ENCODE measurements at places on chromosomes 16 and 17.

DNA sequence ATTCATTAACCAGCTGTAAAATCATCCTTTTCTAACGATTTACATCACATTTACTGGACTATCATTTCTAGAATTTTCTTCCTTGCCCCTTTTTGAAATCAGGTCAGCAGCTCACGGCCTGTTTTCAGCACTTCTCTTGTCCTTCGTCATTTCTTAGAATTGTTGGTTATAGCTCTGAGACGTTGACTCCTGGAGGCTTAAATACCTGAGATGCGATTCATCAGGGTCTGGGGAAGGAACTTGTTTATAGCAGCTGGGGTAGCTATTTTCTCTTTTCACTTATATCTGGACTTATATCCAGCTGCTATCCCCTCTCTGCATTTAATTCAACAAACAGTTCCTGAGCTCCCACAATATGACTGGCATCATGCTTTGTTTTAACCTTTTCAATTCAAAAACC lies 338.7 kb upstream of the TNRC6C start:
- DNase-seq: no peak

DNA sequence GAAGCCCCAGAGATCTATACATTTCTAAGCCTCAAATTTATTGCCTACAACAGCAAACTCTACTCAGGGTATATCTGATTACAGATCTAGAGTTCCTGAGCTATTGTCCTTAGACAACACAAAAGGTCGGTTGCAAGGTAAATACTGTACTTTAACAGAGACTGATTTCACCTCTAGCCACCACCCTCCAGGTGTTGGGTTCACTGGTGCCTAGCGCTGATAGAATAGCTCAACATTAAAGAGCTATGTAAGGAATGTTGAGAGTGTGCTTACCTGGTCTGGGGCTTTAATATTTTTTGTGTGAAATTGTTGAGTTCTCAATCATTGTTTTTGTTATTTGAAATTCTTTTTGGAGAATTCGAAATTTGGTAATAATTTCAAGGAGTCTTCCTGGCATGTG lies 277.0 kb upstream of the PSMD7 start:
- no peak for DNase-seq

DNA sequence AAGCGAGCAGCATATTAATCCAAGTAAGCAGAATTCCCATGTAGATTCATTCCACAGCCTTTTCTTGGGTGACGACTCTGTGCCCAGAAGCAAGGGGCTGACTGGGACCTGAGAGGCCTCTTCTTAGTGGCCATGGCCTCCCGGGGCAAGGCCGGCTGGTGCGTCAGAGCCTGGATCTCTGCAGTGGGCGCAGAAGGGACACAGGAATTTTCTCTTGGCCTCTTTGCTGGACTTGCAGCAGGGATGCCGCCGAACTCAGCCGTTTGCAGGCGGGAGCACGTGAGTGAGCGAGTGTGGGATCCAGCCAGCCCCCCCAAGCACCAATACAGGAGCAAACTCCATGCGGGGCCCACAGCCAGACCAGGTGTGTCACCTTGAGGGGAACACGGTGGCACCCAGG lies 151.8 kb downstream of the RPTOR start:
- DNase-seq: no peak

DNA sequence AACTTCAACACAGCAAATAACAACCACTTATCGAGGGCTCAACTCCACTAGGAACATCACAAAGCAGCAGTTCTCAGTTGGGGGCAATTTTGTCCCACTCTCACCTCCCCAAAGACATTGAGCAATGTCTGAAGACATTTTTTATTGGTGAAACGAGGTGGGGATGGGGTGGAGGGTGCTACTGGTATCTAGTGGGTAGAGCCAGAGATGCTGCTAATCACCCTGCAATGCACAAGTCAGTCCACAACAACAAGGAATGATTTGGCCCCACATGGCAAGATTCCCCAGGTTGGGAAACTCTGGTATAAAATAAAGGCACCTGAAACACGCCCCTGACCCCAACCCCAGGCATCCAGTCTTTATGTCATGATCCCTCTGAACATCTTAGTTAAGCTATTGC lies 33.3 kb downstream of the TLE7 start:
- DNase-seq: no peak

GRCh38 chr16:4314532-4315185 lies 1.2 kb upstream of the GLIS2 start:
- DNase-seq: no peak

DNA sequence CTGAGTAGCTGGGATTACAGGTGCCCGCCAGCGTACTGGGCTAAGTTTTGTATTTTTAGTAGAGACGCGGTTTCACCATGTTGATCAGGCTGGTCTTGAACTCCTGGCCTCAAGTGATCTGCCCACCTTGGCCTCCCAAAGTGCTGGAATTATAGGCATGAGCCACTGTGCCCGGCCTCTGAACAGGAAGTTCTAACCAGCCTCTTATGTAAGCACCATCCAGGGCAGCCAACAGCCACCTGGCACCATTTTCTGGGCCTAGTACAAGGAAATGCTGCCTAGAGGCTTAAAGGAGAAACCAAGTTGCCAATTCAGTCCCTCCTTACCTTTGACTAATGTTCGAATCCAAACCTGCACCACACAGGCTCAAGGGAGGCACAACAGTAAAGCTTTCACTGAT lies 8.5 kb upstream of the SLC39A11 start:
- no peak for DNase-seq

GRCh38 chr17:82333279-82334171 lies at the start of gene SECTM1:
Gene SECTM1, minus strand, starts transcription at chr17:82333766. Its CDS starts 6,526 bp downstream, at chr17:82327240.
- no peak for DNase-seq

DNA sequence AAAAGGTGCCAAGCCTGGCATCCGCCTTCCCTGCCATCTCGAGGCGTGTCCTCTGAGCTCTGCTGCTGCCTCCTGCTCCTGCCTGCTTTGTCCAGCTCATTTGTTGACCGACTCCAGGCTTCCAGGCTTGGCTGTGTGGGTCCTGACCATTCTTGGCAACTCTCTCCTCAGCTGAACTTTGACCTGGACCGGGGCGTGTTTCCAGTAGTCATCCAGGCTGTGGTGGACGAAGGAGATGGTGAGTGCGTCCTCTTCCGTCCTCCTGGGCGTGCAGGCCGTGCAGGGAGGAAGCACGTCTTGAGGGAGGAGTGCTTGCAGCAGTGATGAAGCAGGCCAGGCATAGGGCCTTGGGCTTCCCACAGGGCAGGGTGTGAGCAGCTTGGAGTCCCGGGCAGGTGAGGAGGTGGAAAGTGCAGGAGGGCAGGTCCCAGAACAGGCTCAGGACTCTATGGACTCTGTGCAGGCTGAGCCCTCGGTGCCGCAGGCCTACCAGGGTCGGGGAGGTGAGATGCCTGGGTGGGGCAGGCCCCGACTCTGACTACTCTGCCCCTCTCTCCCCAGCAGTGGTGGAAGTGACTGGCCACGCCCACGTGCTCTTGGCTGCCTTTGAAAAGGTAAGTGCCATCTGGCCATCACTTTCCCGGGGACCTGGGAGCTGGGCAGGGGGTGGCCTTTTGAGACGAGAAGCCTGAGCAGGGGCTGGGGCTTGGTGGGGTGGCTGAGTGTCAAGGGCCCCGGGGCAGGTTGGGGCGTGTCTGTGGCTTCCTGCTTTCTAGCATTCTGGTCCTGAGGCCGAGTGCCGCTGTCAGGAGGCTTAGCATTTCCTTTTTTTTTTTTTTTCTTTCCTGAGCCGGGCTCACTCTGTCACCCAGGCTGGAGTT lies 28.6 kb upstream of the NUDT16L1 start:
- DNase-seq: peak; percentile 47
